ENCODE measurements at places on chromosomes 4 and X. TPM values are rescaled to one million over a fixed set of nuclear protein-coding genes. Genes with fewer than 3 reads are reported as not detected.

The EXOC1L gene
- polyA plus RNA-seq, result not detected

The GAGE13 gene
- not detected for polyA plus RNA-seq

The XKRX gene
- 0.34 TPM for polyA plus RNA-seq

The DSPP gene
- not detected for polyA plus RNA-seq

DNA sequence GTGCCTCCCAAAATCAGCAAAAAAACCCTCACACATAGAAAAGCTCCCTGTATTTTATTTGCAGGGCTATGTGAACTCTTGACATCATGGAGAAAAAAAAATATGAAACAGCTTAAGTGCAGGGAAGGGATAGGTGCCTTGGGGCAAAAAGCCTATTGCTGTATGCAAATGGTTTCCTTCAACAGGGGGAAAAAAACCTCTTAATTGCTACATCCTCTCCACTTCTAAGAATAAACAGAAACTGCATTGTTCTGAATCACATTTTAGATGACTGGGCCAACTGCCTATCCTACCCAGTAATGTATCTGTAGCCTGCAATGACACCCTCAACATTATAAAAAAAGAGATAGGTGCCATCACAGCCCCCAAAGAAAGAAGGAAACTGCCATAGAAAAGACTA lies 229.4 kb upstream of the GALNTL6 start:
- no peak for DNase-seq

- DNase-seq, result no peak
Measured at GRCh38 chr4:173208420-173208819, 39.8 kb downstream of the GALNT7 start.

All from right renal pelvis (tissue), 4 donors.